ENCODE measurements at places on chromosomes 16 and 17.

DNA sequence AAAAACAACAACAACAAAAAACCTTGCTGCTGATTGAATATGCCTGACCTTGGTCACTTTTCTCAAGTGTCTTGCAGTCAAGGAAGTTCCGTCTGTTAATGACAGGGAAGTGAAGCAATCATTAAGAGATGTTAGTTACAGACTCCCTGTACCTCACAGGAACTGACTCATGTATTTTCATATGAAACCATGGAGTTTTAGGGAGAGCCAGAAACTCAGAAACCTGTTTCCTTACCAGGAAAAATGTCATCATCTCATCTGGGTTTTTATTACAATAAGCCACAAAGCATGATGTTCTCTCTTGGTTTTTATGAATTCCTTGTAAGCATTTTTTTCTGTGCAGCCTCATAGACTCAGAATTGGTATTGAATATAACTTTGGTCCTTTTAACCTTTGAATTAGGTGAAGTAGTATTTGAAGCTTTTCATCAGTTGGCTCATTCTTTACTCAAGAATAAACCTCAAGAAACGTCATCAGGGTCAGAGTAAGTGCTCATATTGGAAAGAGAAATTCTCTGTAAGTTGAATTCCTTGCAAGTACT, 10.3 kb downstream of the LYRM1 start:
- DNase-seq, result no peak

DNA sequence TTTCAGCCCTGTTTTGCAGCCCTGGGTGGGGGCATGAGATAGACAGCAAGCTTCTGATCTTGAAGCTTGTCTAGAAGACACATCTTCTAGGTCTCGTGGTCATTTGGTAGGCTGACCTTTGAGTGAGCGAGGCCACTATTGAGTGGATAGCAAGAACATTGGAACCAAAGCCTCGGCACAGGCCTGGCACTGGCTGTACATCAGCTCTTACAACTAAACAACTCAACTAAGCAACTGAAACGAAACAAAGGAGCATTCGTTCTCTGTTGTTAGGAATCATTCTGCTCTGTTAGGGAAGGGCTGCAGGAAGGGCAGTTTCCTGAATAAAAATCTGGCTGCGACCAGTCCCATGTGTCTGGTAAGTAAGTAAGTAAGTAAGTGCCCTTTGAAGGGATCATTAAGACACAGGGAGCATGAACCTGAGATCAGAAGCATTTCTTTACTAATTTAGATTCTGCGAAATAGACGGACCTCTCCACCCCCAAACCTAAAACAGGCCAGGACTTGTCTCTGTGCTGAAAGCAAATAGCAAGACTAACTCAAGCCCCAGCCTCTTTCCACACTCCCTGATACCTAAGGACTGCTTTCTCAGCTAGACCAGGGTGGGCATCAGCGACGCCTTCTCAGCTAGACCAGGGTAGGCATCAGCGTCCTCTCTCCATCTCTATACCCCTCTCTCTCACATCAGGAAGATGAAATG, 22.7 kb downstream of the CYB561 start:
- no peak for DNase-seq

DNA sequence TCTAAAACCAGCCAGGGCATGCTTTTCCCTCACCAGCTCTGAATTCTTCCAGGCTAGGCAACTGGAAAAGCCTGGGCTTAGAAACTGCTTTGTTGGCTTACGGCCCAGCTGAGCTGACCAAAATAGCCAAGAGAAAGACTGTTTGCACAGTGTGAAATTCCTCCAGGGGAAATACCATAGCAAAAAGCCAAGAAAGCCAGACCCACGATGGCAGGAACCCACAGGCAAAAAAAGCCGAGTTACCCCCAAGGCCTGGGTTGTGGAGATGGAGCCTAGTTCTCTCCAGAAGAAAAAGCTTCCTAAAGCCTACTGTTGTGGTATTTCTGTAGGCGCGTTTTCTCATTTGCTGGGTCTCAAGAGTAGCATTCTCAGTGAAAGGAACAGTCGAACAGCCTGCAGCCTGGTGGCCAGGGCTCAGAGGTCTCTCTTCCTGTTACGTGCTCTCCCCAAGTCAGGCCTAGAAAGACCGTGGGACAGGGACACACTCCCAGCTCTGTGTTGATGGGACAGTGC, 9.2 kb downstream of the SP2 start:
- peak; percentile 97 for DNase-seq

- DNase-seq, result peak; percentile 74
These were observed 7.8 kb upstream of the IRF8 start for GRCh38 chr16:85891033-85891775.
